ENCODE measurements at places on chromosomes 4 and X.

DNA sequence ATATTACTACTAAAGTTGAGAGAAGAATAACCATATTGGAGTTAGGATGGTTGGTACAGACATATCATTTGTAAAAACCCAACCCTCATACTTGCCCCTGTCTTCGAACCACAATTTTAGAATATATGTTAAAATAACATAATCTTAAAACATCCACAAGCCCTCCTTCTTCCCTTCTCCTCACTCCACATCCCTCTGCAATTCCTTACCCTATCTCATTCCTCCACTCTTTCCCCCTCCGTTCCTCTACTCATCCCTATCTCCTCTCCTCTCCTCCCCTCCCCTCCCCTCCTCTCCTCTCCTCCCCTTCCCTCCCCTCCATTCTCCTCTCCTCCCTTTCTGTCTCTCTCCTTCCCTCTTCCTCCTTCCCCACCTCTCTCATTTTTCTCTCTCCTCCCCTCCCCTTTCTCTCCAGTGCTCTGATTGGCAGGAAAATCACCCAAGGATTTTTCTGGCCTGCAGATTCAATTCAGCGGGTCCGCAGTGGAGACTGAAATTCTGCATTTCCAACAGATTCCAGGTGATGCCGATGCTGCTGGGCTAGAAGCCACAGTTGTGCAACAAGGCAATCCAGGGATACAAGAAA lies 17.4 kb upstream of the ODAM start:
- DNase-seq = no peak
- no peak overlapping the region for H3K4me3 ChIP-seq
- no peaks in the 10 kb centered on the region for H3K27me3 ChIP-seq
- H3K27ac ChIP-seq = no peak overlapping the region
- no peaks in the 10 kb centered on the region for H3K36me3 ChIP-seq

DNA sequence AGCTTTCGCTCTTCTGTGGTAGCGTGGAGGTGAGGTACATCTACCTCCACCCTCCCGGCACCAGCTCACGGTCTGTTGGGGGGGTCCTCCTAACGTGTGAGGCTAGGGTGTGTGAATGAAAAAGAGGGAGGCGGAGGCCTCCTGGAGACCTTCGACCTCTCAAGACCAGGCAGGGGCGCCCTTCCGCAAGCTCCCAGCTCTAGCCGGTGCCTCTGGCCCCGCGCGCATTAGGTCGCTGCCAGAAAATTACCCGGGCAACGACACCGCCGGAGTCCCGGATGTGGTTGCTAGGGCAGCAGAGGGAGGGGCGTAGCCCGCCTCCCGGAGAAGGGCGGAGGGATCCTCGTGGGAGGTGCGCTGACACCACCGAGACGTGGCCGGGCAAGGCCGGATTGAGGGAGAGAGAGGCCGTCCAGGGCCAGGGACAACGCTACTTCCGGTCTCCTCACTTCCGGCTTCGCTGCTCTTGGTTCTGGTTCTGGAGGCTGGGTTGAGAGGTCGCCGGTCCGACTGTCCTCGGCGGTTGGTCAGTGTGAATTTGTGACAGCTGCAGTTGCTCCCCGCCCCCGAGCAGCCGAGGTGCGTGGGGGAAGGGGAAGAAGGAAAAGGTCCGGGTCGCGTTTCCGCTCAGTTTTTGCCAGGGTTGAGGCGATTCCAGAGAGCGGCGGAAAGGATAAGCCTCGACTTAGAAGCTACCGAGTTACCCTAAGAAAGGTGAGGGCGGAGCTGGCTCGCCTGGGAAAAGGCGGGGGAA lies at the start of the genes ARFIP1 and TIGD4:
ARFIP1 (plus strand) TSS at position 442 of the 754 bp plus-strand sequence. CDS start 49,680 bp downstream, outside the sequence.
TIGD4 (minus strand) TSS at position 218 of the 754 bp plus-strand sequence. CDS start 8,726 bp downstream, outside the sequence.
- no peaks in the 10 kb centered on the region for H3K27me3 ChIP-seq
- peaks cover 5% of the 10 kb centered on the region for H3K4me1 ChIP-seq
- H3K36me3 ChIP-seq = peaks cover 3% of the 10 kb centered on the region
- H3K27ac ChIP-seq = peak within 1 kb of the TSS; percentile 86
- peak; percentile 86 for DNase-seq
- peak within 1 kb of the TSS; percentile 94 for H3K4me3 ChIP-seq

- no peak overlapping the region for H3K4me3 ChIP-seq
- no peaks in the 10 kb centered on the region for H3K36me3 ChIP-seq
- no peaks in the 10 kb centered on the region for H3K4me1 ChIP-seq
- no peak for DNase-seq
Observed at GRCh38 chrX:25853002-25853479, 285.1 kb upstream of the MAGEB18 start.

GRCh38 chr4:142386449-142386848 lies 459.7 kb downstream of the INPP4B start:
- H3K4me1 ChIP-seq = no peaks in the 10 kb centered on the region
- H3K27ac ChIP-seq = no peak overlapping the region
- H3K4me3 ChIP-seq = no peak overlapping the region
- no peaks in the 10 kb centered on the region for H3K27me3 ChIP-seq
- no peaks in the 10 kb centered on the region for H3K36me3 ChIP-seq

DNA sequence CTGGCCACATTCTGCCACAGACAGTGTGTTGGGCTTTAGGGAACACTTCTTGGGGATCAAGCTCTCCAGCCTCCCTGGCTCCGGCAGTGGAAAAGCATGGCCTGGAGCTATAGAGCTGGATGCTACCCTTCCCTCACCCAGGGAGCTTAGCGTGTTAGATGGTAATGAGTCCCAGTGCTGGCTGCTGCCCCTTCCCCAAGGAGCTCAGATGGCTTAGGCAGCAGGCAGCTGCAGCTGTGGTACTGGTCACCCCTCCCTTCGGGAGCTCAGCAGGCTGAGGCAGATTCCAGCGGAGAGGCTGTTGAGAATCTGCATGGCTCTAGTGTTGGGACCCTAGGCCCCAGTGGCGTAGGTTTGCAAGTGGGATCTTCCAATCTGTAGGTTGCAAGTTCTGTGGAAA lies 19.5 kb downstream of the TMEM144 start:
- H3K4me3 ChIP-seq = no peak overlapping the region
- H3K27me3 ChIP-seq = no peaks in the 10 kb centered on the region
- no peaks in the 10 kb centered on the region for H3K36me3 ChIP-seq

GRCh38 chrX:37942170-37942569 lies 64.2 kb upstream of the SYTL5 start:
- no peaks in the 10 kb centered on the region for H3K27me3 ChIP-seq
- DNase-seq = no peak
- H3K4me3 ChIP-seq = no peak overlapping the region
- H3K4me1 ChIP-seq = no peaks in the 10 kb centered on the region
- no peak overlapping the region for H3K27ac ChIP-seq

GRCh38 chr4:47703008-47703407 lies 134.9 kb downstream of the CORIN start:
- H3K27me3 ChIP-seq = no peaks in the 10 kb centered on the region
- H3K4me1 ChIP-seq = no peaks in the 10 kb centered on the region
- H3K4me3 ChIP-seq = no peak overlapping the region
- H3K27ac ChIP-seq = no peak overlapping the region

DNA sequence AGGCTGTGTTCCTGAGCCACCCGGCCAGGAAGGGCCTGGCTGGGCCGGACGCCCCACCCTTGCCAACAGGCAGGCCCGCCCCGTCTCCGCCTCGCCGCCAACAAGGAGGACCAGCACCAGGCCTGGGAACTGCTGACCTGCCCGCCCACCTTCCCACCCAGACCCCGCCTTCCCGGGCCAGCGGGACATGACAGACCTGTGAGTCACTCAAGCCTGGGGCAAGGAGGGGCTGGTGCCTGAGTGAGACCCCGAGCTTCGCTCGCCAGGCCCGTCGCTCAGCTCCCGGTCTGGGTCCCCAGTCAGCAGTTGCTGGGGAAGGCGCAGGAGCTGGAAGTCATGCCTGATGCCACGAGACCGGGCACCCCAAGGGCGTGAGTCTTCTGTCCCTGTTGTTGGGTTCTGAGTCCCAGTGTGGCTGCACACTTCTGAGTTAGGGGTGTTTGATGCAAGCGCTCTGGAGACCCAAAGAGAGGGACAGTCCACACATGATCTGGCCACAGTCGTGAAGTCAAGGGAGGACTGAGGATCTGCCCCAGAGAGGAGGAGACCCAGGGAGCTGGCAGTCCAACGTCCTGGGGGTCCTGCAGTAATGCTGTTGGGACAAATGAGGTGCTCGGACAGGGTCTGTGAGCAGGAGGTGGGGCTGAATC lies at the start of gene DNASE1L1:
DNASE1L1 (minus strand) TSS at position 33 of the 650 bp plus-strand sequence. CDS start 3,686 bp downstream, outside the sequence.
- peak within 1 kb of the TSS; percentile 93 for H3K27ac ChIP-seq
- peaks cover 27% of the 10 kb centered on the region for H3K4me1 ChIP-seq
- H3K4me3 ChIP-seq = peak within 1 kb of the TSS; percentile 49
- no peak for DNase-seq
- H3K27me3 ChIP-seq = no peaks in the 10 kb centered on the region
- H3K36me3 ChIP-seq = no peaks in the 10 kb centered on the region

DNA sequence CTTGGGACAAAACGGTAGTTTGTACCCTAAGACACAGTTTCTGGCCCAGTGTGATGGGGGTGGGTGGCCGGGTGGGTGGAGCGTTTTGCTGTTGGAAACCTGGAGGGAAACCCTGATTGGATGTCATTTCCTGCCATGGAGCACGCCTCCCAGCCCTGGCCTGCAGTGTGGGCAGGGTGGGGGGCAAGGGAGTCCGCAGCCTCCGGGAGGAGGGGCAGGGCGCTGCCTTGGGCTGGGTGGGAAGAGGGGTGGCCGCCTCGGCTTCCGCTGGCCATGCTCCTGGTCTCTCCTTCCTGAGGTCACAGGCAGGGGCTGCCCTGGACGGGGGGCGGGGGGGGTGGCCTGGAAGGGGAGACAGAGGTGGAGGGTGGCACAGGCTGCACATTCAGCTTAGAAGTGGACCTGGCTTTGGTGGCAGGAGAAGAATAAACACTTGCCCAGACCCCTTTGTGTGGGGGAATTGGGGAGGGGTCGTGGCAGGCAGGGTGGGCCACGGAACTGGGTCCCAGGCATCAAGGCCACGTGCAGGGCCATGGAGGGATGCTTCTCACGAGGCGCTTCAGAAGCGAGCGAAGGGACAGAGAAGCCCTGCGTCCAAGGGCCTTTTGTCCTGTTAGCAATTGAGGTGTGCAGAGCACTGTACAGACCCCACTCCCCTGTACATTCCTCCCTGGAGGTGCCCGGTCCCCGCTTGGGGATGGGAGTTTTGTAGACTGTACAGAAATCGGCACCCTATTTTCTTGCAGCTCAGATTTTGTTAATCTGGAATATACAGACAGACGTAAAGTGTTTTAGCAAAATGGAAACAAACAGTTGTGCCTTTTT lies 6.2 kb downstream of the NAT8L start:
- no peak overlapping the region for H3K4me3 ChIP-seq
- H3K36me3 ChIP-seq = no peaks in the 10 kb centered on the region
- no peak for DNase-seq
- no peak overlapping the region for H3K27ac ChIP-seq

- no peak overlapping the region for H3K27ac ChIP-seq
- H3K36me3 ChIP-seq = no peaks in the 10 kb centered on the region
- DNase-seq = no peak
- no peak overlapping the region for H3K4me3 ChIP-seq
- no peaks in the 10 kb centered on the region for H3K4me1 ChIP-seq
Observed at GRCh38 chrX:42128587-42128986, 205.2 kb upstream of the CASK start.

GRCh38 chrX:95441836-95442235 lies 1242.8 kb upstream of the DIAPH2 start:
- no peaks in the 10 kb centered on the region for H3K27me3 ChIP-seq
- H3K4me1 ChIP-seq = no peaks in the 10 kb centered on the region
- no peak overlapping the region for H3K4me3 ChIP-seq
- no peak overlapping the region for H3K27ac ChIP-seq
- H3K36me3 ChIP-seq = no peaks in the 10 kb centered on the region

- no peaks in the 10 kb centered on the region for H3K27me3 ChIP-seq
- no peaks in the 10 kb centered on the region for H3K36me3 ChIP-seq
- DNase-seq = no peak
- no peak overlapping the region for H3K4me3 ChIP-seq
Observed at GRCh38 chrX:153685751-153686696, 1.7 kb upstream of the SLC6A8 start.

GRCh38 chrX:150841456-150842197 lies 56.8 kb downstream of the CD99L2 start:
- H3K4me1 ChIP-seq = peaks cover 29% of the 10 kb centered on the region
- H3K27me3 ChIP-seq = no peaks in the 10 kb centered on the region
- no peak overlapping the region for H3K4me3 ChIP-seq
- peak overlapping the region; percentile 41 for H3K27ac ChIP-seq

DNA sequence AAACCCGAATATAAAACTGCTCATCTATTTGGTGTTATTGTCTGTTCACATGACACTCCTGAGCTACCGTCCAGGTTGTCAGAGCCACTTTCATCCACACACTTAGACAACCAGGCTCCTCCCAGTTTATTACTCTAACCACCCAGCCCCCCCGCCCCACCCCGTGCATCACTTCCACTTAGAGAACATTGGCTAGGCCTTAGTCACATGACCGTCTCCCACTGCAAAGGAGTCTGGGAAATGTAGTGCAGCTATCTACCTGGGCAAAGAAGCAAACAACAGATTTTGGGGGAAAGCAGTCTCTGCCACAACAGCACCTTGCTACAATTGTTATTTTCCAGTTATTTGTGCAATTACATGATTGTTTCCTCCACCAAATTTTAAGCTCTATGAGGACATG lies 57.6 kb upstream of the RBPJ start:
- no peaks in the 10 kb centered on the region for H3K4me1 ChIP-seq
- no peaks in the 10 kb centered on the region for H3K36me3 ChIP-seq
- H3K4me3 ChIP-seq = no peak overlapping the region
- DNase-seq = no peak

GRCh38 chrX:100593581-100593980 lies 8.8 kb downstream of the TNMD start:
- H3K27ac ChIP-seq = no peak overlapping the region
- no peaks in the 10 kb centered on the region for H3K27me3 ChIP-seq
- DNase-seq = no peak
- H3K4me3 ChIP-seq = no peak overlapping the region

DNA sequence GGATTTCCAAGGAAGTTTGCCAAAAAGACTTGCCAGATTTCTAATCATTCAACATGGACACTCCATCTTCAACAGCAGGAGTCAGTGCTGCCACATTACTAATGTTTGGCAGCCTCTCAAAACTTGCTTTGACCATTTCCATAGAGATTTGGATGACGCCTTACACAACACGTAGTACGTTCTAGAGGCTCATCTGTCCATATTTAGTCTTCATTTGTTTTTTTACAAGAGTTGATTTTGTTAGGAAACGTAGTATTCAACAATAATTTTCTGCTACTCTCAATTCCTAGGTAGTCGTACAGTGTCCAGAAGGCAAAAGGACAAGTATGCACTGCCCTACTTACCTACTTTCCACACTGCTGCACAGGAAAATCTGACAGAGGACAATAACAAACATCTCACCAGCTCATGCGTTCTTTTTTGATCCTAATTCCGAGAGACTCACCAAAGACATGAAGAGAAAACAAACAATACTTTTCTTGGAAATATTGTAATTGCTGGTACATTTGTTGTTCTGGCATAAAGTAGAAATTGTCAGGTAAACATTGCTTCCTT lies 117.3 kb downstream of the SNCA start:
- H3K4me3 ChIP-seq = no peak overlapping the region
- no peak for DNase-seq
- no peaks in the 10 kb centered on the region for H3K27me3 ChIP-seq
- no peaks in the 10 kb centered on the region for H3K4me1 ChIP-seq

DNA sequence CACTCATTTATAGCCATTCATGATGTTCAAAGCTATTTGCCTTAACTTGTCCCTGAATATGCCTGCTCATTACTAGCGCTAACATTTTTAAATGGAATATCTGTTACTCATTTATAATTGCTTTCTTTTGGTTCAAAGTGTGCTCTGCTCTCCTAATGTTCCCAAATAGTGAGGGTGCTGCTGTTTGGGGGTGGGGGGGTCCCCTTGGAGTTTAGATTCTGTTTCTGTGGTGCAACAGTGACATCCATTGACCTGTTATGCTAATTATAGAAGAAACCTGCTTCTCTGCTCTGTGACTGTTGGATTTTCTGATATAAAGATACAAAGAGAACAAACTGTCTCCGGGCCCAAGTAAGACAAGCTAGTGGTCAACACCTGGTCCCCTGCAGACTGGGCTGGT lies 222.4 kb downstream of the SHROOM3 start:
- H3K4me1 ChIP-seq = no peaks in the 10 kb centered on the region
- H3K36me3 ChIP-seq = no peaks in the 10 kb centered on the region
- no peaks in the 10 kb centered on the region for H3K27me3 ChIP-seq

Data from Panc1 (cell line).